Activated T-cell treated with anti-CD3 and anti-CD28 coated beads, Interleukin-2, amount 50 U/mL, for 24 hours (primary cell): ENCODE measurements at places on chromosomes 7 and 10.

GRCh38 chr7:231030-231857 lies 38.9 kb downstream of the FAM20C start:
- H3K4me3 ChIP-seq = no peak overlapping the region
- peaks cover 13% of the 10 kb centered on the region for H3K27me3 ChIP-seq
- no peak overlapping the region for H3K27ac ChIP-seq
- H3K36me3 ChIP-seq = no peaks in the 10 kb centered on the region
- no peak for DNase-seq
- H3K4me1 ChIP-seq = no peaks in the 10 kb centered on the region

DNA sequence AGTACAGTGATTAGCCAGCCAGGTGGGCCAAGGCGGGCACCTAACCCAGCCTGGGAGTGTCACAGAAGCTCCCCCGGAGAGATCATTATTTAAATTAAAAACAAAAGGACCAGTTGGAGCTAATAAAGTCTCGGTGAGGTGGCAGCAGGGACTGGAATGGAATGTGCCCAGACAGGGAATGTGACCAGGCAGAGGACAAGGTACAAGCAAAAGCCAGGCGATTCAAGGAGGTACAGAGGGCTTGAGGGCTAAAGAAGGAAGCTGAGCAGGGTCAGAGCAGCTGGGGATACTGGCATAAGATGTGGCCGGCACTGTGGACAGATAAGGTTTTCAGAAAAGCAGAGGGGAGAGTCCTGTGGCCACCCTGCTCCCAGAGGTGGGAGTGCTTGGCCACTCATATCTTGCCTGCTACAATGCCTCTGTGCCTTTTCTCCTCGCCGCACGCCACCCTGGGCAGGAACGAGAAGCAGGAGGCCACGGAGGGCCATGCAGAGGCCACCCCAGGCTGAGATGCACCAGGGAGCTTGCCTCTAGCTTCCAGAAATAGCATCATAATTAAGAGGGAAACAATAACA lies 13.2 kb downstream of the TMEM273 start:
- H3K27ac ChIP-seq = no peak overlapping the region
- H3K36me3 ChIP-seq = peaks cover 9% of the 10 kb centered on the region
- H3K27me3 ChIP-seq = peaks cover 9% of the 10 kb centered on the region
- peaks cover 39% of the 10 kb centered on the region for H3K4me1 ChIP-seq
- H3K4me3 ChIP-seq = no peak overlapping the region

DNA sequence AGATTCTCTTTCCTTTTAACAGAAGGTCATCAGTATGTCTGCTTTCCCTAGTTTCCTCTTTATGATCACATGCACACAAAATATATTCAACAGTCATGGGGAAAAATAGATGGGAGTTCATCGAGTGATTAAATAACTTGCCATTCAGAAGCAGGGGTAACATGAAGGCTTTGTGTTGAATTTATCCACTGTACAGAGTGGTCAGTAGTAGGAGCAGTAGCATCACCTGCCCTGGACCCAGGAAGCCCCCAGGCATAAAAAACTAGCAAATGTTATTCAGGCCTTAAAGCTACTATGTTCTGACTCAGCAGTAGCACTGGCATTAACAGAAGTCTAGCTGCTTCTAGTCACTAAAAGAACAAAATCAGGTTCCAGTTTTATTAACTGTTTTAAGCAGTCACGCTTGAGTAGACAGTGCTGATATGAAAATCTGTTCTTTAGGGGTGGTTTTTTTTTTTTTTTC lies 31.4 kb upstream of the FAM133B start:
- peaks cover 58% of the 10 kb centered on the region for H3K4me1 ChIP-seq
- H3K36me3 ChIP-seq = peaks cover 85% of the 10 kb centered on the region
- DNase-seq = no peak
- no peaks in the 10 kb centered on the region for H3K27me3 ChIP-seq
- peak overlapping the region; percentile 30 for H3K4me3 ChIP-seq
- H3K27ac ChIP-seq = peak overlapping the region; percentile 91

- DNase-seq = no peak
- H3K4me1 ChIP-seq = peaks cover 25% of the 10 kb centered on the region
- H3K36me3 ChIP-seq = no peaks in the 10 kb centered on the region
- no peak overlapping the region for H3K27ac ChIP-seq
Observed at GRCh38 chr7:132577206-132578049, 1.2 kb upstream of the PLXNA4 start.

- no peaks in the 10 kb centered on the region for H3K36me3 ChIP-seq
- no peak overlapping the region for H3K27ac ChIP-seq
- H3K4me3 ChIP-seq = no peak overlapping the region
- no peak for DNase-seq
- H3K4me1 ChIP-seq = no peaks in the 10 kb centered on the region
Observed at GRCh38 chr7:118298771-118299170, 74.3 kb downstream of the ANKRD7 start.

DNA sequence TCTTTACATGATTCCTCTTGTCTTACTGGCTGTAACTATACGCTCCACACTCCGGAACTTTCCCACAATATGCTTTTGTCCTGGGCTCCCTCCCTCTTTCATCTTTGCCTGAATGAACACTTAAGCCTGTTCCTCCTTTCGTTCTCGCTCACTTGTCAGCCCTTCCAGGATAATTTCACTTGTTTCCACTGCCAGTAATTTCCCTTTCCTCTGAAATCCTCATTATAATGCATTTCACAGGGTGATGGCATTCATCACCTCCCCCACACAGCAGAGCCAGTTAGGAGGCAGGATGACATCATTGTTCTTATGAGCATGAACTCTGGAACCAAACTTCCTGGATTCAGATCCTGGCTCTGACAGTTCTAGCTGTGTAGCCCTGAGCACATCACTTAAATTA lies 372.6 kb downstream of the GPR158 start:
- no peak overlapping the region for H3K27ac ChIP-seq
- H3K4me1 ChIP-seq = no peaks in the 10 kb centered on the region
- H3K27me3 ChIP-seq = no peaks in the 10 kb centered on the region

GRCh38 chr10:35594115-35595079 lies 10.7 kb upstream of the GJD4 start:
- no peaks in the 10 kb centered on the region for H3K36me3 ChIP-seq
- H3K27me3 ChIP-seq = peaks cover 15% of the 10 kb centered on the region
- DNase-seq = no peak
- no peak overlapping the region for H3K4me3 ChIP-seq
- no peaks in the 10 kb centered on the region for H3K4me1 ChIP-seq
- H3K27ac ChIP-seq = no peak overlapping the region

- no peak overlapping the region for H3K27ac ChIP-seq
- H3K36me3 ChIP-seq = no peaks in the 10 kb centered on the region
- no peaks in the 10 kb centered on the region for H3K27me3 ChIP-seq
Observed at GRCh38 chr7:114911411-114911810, 10.5 kb upstream of the MDFIC start.

DNA sequence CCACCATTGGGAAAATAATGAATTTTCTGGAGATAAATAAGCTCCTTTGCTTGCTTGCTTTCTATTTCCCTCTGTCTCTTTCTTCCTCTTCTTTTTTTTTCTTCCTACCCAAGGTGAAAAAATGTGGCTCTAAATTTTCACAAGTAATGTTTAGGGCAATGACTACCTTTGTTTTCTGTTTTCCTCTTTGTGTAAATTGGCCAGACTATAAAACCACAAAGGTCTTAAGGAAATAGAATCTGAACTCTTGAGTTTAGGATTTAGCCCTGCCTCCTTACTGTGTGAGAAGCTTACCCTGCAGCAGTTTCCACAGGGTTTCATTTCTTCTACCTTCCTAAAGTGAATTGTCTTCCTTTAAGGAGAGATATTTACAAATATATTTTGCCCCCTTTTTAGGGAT lies 330.4 kb downstream of the ARL4A start:
- H3K36me3 ChIP-seq = no peaks in the 10 kb centered on the region
- H3K4me1 ChIP-seq = no peaks in the 10 kb centered on the region
- DNase-seq = no peak
- no peak overlapping the region for H3K4me3 ChIP-seq
